Hematopoietic multipotent progenitor cell treated with erythropoietin and hydrocortisone succinate and interleukin-3 and kit ligand, for 6 days (in vitro differentiated cells): ENCODE measurements at places on chromosomes 3 and 15.

DNA sequence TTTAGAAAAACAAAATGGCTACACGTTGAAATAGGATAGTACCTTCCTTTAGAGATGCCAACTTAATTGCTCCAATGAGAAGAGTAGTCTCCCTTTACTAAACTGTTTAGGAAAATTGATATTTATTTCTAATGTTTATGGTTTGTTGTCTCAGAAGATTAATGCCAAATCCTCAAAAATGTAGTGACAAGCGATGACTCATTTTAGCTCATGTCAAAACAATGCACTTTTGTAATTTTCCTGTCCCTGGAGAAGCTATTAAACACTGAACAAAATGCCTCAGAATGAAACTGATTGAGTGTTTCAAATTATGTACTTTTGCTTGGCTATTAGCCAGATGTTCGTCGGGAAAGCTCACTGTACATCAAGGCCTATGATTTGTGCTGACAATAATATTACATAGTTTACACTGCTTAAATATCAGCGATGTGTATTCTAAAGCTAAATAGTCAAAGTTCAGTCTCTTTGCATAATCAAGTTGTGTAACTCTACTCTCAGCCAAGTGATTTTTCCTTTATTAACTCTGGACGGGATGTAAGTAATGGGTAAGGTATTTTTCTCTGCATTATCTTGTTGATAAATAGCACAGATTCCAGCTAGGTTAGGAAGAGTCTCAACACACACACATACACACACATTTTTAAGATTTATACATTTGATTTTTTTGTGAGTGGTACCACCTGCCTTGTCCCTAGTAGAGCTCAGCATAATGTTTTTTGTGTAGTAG, 83.7 kb downstream of the CMSS1 start:
- DNase-seq, result no peak

GRCh38 chr3:24498796-24499195, 4.1 kb upstream of the THRB start:
- no peak for DNase-seq

DNA sequence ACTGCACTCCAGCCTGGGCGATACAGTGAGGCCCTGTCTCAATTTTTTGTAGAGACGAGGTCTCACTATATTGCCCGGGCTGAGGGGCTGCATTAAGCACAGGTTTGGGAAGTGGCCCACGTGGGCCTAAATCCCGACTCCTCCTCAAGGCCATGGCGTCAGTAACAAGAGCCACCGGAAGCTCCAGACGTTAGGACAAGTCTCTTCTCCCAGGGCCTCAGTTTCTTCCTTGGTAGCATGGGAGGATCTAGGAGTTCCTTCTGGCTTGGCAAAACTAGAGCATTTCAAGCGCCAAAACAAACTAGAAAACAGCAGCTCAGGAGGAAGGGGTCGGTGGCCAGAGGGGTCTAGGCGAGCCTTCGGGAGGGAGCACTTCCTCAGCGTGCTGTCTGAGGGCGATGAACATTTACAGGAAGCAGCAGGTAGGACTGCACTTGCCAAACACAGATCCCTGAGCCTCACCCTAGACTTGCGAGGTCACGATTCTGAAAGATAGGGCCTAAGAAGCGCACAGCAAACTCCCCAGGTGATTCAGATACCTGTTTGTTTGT, 536 bp downstream of the SNAPC5 start:
- peak; percentile 55 for DNase-seq

DNA sequence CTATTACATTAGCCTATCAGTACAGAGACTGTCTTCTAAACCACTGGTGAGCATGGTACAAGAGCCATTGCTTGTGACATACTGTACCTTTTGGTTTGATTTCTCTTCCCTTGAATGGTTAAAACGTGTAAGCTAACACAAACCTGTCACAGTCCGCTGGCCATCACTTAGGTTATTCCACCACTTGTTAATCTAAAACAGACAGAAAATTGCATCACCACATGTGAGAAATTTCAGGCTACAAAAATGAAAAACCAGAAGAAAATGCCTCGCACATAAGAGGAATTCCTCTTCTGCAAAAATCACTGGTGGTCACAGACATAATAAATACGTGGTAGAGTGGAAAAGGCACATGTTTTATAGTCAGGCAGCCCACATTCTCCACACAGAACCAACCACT, 22.1 kb downstream of the PARL start:
- no peak for DNase-seq

GRCh38 chr3:196274585-196274984, 12.9 kb downstream of the PCYT1A start:
- DNase-seq, result peak; percentile 69
